ENCODE measurements at places on chromosomes 6 and 20.

DNA sequence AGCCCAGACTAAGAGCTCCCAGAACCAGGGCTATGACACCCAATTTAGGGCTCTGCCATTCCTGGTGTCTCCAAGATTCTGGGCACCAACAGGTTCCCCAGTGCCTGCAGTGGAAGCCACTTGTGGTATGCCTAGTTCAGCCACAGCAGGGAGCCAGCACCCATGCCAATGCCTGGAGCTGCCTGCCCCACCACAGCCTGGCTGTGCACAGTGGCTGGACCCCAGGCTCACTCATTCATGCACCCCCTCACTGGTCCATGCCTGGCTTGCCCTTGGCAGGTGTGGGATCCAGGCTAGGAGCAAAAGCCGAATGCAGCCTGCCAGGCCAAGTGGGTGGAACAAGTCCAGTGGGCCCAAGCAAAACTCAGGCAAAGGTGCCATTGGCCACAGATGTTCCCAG, 91.9 kb downstream of the MKKS start:
- DNase-seq, result no peak

- no peak for DNase-seq
Observed at GRCh38 chr6:143356101-143356880, 94.2 kb downstream of the ADAT2 start.

- no peak for DNase-seq
Observed at GRCh38 chr6:63543982-63544381, 28.3 kb upstream of the LOC128125822 start.

- DNase-seq, result no peak
Observed at GRCh38 chr20:64185276-64185900, 21.1 kb downstream of the MYT1 start.

GRCh38 chr6:166900956-166901607, 55.3 kb downstream of the RNASET2 start:
- DNase-seq, result no peak

GRCh38 chr20:7449269-7449668, 491.0 kb downstream of the HAO1 start:
- DNase-seq, result no peak

- DNase-seq, result no peak
Observed at GRCh38 chr6:50822078-50822476, 3.4 kb downstream of the TFAP2B start.

GRCh38 chr6:127102299-127102698, 16.2 kb upstream of the RSPO3 start:
- DNase-seq, result peak; percentile 93

GRCh38 chr20:10553326-10553984, 118.3 kb downstream of the SLX4IP start:
- DNase-seq, result peak; percentile 67

- DNase-seq, result peak; percentile 65
Observed at GRCh38 chr20:1376007-1376406, 16.8 kb downstream of the FKBP1A start.

GRCh38 chr6:144316862-144317195, 31.7 kb downstream of the UTRN start:
- no peak for DNase-seq

DNA sequence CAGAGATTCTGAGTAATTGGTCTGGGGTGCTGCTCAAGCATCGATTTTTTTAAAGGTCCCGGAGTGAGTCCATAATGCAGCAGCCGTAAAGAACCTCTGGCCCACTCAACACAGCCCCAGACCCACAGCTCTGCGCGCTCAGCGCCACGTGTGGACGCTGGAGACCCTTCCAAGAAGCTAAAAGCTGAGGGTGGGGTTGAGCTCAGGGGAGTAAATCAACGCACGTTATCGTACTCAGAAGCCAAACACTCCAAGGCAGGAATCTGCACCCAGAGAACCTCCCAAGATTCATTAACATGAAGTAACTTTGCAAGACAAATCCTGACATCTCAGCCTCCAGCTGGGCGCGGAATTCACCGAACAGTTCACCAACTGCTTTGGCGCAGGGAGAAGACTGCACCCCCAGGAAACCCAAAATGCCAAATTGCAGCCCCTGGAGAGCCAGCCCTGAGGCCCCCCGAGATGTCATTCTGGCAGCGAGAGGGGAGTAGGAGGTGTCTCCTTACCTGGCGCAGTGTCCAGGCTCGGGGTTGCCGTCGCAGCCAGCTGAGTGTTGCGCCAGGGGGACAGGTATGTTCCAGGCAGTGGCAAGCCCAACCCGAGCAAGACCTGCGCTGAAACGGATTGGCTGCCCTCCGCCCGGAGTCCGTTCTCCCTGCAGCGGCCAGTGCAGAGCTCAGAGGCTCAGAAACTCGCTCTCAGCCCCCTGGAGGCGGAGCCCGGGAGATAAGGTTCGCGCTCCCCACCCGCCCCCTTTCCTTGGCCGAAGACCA, at the start of gene COL21A1:
Gene COL21A1, minus strand, starts transcription at position 700 of the 773 bp plus-strand sequence. CDS start 64,962 bp downstream, outside the sequence.
- no peak for DNase-seq

DNA sequence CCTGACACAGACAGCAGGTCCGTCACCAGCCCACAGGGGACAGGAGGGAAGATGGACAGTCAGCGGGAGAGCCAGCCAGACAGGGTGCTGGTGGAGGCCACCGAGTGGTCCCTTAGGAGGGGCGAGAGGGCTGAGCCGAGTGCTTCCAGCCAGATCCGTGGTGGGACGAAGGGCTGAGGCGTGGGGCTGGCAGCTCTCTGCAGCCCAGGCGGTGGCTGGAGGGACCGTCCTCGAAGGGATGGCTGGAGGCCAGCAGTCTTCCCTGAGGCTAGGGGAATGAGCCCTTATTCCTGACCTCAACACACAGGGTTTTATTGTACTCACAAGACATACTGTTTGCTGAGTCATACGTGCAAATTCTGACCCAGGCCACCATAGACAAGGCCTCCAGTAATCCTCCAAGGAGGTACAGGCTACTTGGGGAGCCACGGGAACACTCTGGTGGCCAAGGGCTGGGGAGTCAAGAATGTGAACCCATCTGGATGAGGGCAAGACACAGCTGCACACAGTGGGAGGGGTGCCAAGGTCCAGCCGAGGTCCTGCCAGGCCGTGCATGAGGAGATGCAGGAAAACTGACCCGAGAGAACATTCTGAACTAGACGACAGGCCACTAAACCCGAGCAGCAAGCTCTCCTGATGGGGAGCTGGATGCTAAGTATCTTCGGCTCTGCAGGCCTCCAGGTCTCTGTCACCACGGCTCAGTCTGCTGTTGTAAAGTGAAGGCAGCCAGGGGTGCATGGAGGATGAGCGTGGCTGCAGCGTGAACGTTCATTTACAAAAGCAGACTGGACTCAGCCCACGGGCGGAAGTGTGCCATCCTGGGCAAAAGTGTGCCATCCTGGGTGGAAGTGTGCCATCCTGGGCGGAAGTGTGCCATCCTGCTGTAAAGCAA, 242.5 kb downstream of the TTLL2 start:
- no peak for DNase-seq

GRCh38 chr6:329888-330691, 37.8 kb downstream of the DUSP22 start:
- no peak for DNase-seq

DNA sequence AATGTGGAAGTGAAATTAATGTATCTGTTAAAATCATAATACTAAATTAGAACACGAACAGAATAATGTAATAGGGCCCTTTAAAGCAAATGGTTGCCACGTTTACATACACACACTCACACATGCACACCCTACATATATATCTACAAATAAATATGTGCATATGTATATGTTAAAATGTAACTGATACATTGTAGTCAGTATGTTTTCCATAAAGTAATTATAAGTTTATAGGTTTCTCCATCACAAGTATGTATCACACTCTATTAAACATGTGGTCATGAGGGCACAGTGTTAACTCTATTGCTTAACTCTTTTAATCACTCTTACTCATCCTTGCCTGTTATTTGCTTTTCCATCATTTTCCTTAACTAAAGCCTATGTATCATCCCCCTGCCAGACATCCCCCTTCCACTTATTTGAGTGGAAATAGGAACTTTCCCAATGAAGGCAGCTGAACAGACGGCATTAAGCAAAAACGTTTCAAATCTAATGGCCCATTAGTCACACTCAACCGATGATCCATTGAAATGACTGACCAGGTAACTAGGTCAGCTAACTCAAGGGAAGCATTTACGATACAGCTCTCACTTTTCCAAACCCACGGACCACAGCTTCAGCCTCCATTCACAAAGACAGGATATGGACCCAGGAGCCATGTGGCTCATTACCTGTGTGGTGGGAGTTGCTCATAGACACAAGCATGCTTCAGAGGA, 89.3 kb downstream of the HAO1 start:
- DNase-seq, result no peak

DNA sequence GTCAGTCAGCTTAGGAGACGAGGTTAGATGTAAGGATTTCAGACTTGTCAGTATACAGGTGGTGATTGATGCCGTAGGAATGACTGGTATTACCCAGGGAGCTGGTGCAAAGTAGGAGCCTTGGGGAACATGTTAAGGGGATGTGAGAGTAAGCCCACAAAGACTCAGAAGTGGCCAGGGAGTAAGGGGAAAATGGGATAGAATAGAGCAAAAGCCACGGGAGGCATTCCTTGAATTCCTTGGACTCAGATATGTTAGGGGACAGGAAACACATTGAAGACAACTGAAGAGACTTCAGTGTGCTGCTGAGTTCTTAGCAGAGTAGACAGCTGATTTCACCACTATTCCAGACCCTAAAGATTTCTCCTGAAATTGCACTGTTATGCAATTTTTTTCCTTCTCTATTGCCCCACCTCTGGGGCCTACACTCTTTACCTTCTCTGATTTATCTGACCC, 1.2 kb upstream of the ACAT2 start:
- DNase-seq, result peak; percentile 19

- no peak for DNase-seq
Observed at GRCh38 chr6:2133716-2134310, 111.6 kb downstream of the GMDS start.

- peak; percentile 62 for DNase-seq
Observed at GRCh38 chr6:157092736-157093135, 230.6 kb downstream of the TMEM242 start.

- no peak for DNase-seq
Observed at GRCh38 chr6:21219241-21219640, 374.3 kb upstream of the SOX4 start.

DNA sequence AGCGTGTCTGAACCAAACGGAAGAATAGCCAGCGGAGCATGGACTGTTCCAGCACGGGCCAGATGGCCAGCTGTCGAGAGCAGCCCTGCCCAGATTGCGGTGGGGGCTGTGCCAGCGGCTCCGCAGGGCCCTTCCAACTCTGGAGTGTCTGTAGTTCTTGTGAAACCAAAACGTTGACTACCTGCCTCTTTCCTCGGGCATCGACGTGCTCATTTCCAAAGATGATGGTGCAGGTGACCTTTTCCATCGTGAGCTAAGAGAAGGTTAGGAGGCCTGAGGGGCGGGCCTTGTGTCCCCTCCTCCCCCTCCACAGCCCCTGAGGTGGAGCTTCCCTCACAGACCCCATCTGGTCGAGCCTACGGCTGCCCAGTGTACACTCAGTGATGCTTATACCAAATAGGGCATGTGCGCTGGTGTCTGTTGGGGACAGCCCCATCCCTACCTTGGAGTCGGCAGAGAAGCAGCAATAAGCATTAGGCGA, 12.9 kb upstream of the C20orf144 start:
- no peak for DNase-seq

DNA sequence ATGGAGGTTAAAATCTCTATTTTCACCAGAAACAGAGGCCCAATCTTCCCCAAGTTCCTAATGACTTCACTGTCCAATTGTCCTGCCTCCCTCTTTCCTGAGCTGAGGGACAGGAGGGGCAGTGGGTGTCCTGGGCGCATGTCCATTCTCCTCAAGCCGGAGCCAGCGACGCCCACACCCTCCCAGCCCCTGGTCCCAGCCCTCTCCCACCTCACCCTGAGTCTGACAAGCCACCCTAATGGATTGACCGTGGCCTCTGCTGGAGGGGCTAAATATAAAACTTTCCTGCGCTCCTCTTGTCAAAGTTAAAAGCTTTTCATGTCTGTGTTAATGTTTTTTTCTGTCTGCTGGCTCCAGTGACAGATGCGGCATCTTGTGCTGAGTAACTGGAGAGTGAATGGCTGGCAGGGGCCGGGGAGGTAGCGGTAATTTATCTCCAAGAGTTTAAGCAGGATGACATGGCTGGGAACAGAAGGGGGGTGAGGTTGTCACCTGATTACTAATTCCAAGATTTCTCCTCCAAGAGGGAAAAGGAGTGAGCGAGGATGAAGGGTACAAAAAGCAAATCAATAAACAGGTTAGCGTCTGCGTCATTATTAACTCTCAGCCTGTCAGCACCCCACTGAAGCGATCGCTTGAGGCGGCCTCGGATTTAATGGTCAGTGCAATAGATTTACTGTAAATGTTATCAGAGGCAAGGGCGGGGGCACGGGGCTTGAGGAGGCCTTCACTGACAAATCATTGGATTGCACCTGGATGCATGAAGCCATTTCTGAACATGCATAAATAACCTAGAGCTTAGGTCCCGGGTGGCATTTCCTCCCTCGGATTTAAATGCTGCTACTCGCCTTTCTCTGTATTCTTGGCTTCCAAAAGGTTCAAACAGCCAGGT, 118.1 kb upstream of the MAFB start:
- DNase-seq, result no peak

DNA sequence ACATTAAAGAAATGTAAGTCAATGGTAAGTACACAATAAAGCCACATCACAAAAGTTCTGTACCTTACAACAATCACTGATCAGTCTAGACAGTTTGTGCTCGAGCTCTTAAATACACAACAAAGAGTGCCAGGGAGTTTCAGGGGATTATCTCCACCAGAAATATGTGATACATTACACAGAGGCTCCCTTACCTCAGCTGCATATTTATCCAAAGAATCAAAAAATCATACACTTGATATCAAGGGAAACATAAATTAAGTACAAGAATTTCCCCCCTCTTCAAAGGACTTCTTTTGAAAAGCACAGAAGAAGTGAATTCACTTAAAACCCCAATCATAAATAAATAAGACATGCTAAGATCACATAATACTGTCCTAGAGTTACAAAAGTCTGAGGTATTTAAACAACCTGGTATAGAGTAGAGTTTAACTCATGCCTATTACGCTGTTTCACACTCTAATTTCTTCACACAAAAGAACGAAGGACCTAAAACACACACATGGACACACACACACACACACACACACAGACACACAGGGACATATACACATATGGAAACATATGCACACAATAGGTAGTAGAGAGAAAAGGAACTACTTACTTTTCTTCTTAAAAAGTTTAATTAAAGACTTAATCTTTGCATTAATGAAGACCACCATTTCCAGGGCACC, 528 bp downstream of the NHSL1 start:
- no peak for DNase-seq

DNA sequence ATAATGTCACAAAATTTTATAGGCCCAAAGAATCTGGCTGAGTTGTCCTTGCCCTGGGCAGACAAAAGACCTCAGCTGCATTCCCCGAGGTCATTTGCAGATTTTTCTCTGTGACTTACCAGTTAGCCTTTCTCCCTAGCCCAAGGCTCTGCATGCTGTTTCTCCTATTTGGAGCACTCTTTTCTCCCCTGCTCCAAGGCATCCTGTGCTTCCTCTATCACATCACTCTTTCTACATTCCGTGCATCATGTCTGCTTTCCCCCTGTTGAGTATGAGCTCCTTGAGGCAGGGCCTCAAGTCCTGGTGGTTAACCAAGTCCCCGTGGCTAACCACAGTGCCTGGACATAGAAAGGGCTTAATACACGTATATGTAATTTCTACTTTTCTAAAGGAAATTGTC, 593 bp upstream of the GSTA3 start:
- no peak for DNase-seq

Data from inflammatory macrophage treated with lipopolysaccharide for 4 hours (primary cell).